ENCODE measurements at places on chromosomes 5 and 9.

- DNase-seq, result no peak
Observed at GRCh38 chr9:82457891-82458290, 469.3 kb downstream of the SPATA31D1 start.

DNA sequence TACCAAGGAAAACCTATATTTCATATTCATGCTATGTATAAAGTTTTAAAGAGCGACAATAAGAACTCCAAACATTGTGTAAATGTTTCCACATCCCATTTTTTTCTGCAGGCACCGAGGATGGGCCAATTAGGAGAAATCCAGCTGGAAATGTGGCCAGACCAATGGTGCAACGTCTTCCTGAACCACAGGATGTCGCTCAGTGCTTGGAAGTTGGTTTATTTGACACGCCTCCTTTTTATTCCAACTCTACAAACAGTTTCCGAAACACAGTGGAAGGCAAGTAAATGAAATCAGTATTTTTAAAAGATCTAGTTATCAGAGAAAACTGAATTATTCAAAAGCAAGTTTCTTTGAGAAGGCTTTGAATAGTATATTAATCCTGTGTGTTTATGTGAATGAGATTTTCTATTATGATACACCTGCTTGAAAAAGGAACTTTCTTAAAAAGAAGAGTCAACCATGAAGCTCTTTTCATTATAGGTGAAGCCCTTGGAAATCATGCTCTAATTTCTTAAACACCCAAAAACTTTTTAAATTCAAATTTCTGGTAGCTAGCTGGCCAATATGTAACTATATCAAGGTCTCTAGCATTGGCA, 9.1 kb downstream of the TYRP1 start:
- DNase-seq, result no peak

GRCh38 chr5:93330506-93330905, 250.5 kb downstream of the NR2F1-AS1 start:
- DNase-seq, result no peak

GRCh38 chr9:72431036-72431435, 66.0 kb upstream of the ZFAND5 start:
- no peak for DNase-seq

DNA sequence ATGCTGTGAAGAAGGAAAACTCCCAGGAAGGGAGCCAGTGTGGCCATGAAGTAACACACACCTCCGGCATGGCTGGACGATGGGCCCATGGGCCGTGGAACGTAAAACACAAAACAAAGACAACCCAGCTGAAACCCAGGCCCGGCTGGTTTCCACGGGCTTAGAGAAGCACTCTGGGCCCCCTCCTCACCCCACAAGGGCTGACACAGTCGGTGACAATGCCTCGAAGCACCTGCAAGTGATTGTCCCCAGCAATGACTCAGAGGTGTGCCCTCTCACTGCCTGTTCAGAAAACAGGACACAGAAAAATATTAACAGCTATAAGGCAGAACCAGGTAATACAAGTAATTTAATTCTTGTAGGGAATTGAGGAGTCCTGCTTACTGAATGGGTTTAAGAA, 135.3 kb downstream of the ROR2 start:
- no peak for DNase-seq

- no peak for DNase-seq
Observed at GRCh38 chr9:94644543-94644942, 5.2 kb upstream of the FBP1 start.

DNA sequence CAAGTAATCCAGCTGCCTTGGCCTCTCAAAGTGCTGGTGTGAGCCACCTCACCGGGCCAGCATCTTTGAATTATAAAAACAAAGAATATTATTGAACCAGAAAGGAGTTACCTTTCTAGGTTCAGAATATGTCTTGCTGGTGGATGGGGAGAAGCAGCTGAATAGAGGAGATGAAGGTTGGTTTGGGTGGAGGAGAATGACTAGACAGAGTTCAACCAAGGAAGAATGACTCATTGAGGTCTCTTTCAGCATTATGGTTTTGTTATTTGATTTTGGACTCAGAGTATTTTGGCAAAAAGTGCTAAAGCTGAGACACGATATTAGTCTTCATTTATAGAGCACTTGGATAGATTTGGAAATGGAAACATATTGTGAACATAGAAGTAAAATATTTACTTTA, 75.2 kb upstream of the MPDZ start:
- no peak for DNase-seq

DNA sequence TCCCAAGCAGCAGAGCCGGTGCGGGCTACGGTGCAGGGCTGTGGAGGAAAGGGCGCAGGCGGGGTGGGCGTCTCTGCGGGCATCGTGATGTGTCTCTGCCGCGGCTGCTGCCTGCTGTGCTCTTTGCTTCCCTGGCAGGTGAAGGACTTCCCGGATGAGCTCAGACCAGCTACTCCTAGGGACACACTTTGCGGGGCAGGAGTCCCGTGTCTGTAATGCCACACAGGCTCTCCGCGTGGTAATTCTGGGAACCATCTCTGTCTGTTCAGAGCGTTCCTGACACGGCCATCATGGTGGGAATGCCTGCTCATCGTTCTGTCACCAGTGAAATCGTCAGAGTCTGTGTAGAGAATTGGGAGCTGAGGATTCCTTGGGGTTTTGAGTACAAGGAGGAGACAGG, 235.5 kb downstream of the FANCC start:
- no peak for DNase-seq

GRCh38 chr5:154071799-154072413, 33.1 kb downstream of the MFAP3 start:
- no peak for DNase-seq

- no peak for DNase-seq
Observed at GRCh38 chr9:94149696-94150095, 65.4 kb downstream of the PTPDC1 start.

GRCh38 chr9:131204285-131204684, 72.0 kb downstream of the FAM78A start:
- DNase-seq, result no peak

- no peak for DNase-seq
Observed at GRCh38 chr5:133273661-133274596, 222.1 kb downstream of the HSPA4 start.
